ENCODE measurements at places on chromosomes 4 and X.

DNA sequence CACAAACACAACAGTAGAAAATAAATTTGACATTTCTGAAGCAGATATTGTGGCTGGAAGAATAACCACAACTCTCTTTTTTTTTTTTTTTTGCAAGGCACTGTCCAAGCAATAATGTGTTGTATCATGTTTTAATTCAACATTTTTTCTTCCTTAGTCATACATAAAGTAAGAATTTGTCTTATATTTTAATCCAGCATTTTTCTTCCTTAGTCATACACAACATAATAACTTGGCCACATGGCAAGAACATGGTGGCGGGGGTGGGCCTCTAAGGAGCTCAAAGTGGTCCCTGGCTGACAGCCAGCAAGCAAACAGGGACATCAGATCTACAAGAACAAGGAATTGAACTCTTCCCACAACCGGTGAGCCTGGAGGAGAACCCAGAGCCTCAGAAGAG is 20.2 kb downstream of the FBXW7 start:
- peak; percentile 50 for DNase-seq

GRCh38 chrX:152878976-152879755 is 18.7 kb upstream of the ZNF185 start:
- no peak for DNase-seq

- no peak for DNase-seq
These were observed 147.0 kb downstream of the HS3ST1 start for GRCh38 chr4:11281720-11282119.

- no peak for DNase-seq
These were observed 43.2 kb downstream of the SLC9A6 start for GRCh38 chrX:136028383-136028984.

- DNase-seq: no peak
These were observed 246.3 kb upstream of the TAPT1 start for GRCh38 chr4:16472537-16472936.

Measured in HFF-Myc (cell line).